ENCODE measurements at places on chromosomes 4 and X. TPM values are rescaled to one million over a fixed set of nuclear protein-coding genes. Genes with fewer than 3 reads are reported as not detected.

MAGEC1 gene
- total RNA-seq: not detected

PDCL2 gene
- total RNA-seq: not detected

SHROOM4 gene
- total RNA-seq: 0.72 TPM

FGFBP1 gene
- 0.65 TPM for total RNA-seq

AMBN gene
- not detected for total RNA-seq

FABP2 gene
- total RNA-seq: not detected

DRD5 gene
- total RNA-seq: not detected

PKD2 gene
- 18.1 TPM for total RNA-seq

HEPH gene
- total RNA-seq: 8.5 TPM

TBX22 gene
- total RNA-seq: not detected

ADH1A gene
- not detected for total RNA-seq

CLDN22 gene
- total RNA-seq: not detected

WAS gene
- total RNA-seq: 0.48 TPM

PAK3 gene
- 0.52 TPM for total RNA-seq

MGST2 gene
- total RNA-seq: 26.8 TPM

MAGEA8 gene
- not detected for total RNA-seq

KLHL2 gene
- 8.5 TPM for total RNA-seq

REPS2 gene
- total RNA-seq: 3.8 TPM

TRAM1L1 gene
- 5.2 TPM for total RNA-seq

CACNA1F gene
- total RNA-seq: not detected

KCNE5 gene
- total RNA-seq: 0.52 TPM

NSUN7 gene
- total RNA-seq: 0.32 TPM

RAB33B gene
- 9.8 TPM for total RNA-seq

SPIN2A gene
- 0.52 TPM for total RNA-seq

PLXNB3 gene
- total RNA-seq: 1.4 TPM

AFF2 gene
- total RNA-seq: 0.16 TPM

PF4V1 gene
- not detected for total RNA-seq

MAGEE1 gene
- 0.88 TPM for total RNA-seq

VCX3B gene
- not detected for total RNA-seq

Data from epithelial cell of alveolus of lung (primary cell).